ENCODE measurements at places on chromosomes 5 and 9. TPM values are rescaled to one million over a fixed set of nuclear protein-coding genes. Genes with fewer than 3 reads are reported as not detected.

The TTC23L gene
- 0.52 TPM for total RNA-seq

The ZDHHC11B gene
- 0.32 TPM for total RNA-seq

The PTGER4 gene
- total RNA-seq, result 5.2 TPM

The GABRG2 gene
- total RNA-seq, result under 0.01 TPM

The CDK5RAP2 gene
- total RNA-seq, result 22.9 TPM

The CTSL gene
- total RNA-seq, result 596 TPM

The ECPAS gene
- 96.8 TPM for total RNA-seq

The LOX gene
- 20.0 TPM for total RNA-seq
